ENCODE measurements at places on chromosomes 1 and 21. TPM values are rescaled to one million over a fixed set of nuclear protein-coding genes. Genes with fewer than 3 reads are reported as not detected.

- DNase-seq: no peak
Measured at GRCh38 chr1:229839800-229840199, 213.8 kb downstream of the URB2 start.

GRCh38 chr21:31988492-31989290 is 115.9 kb downstream of the HUNK start:
- no peak for DNase-seq

- DNase-seq: no peak
Measured at GRCh38 chr1:206419783-206420182, 50.5 kb upstream of the IKBKE start.

DNA sequence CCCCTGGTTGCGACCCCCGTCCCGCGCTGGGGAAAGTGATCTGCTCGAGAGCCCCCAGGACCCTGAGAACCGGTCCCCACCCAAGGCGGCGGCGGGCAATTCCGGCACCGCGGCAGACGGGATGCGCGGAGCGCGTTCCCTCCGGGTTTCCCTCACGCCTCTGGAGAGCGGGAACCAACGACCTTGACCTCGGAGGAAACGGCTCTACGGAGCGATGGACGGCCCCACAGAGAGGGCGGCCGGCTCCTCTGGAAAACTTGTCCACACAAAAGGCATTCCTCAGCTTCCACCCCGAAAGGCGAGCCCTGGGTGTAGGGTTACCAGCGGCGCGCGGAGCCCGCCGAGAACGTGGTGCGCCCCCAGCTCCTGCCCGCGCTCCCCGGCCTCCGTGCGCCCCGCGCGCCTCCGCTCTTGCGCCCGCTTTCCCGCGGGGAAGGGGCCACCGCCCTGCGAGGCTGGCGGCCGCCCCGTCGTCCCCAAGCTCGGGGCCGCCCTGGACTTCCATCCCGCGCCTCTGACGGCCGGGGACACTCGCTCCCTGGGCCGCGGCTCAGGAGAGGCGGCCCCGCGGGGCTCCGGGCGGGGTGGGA is 391 bp upstream of the KIAA1614 start:
- DNase-seq: peak; percentile 55

GRCh38 chr1:110082477-110082876 is 12.0 kb upstream of the ALX3 start:
- DNase-seq: no peak

- DNase-seq: no peak
Measured at GRCh38 chr1:165942062-165942461, 114.6 kb downstream of the UCK2 start.

TACSTD2 gene
- 0.25 TPM for total RNA-seq

PROK1 gene
- not detected for total RNA-seq

PLA2G4A gene
- 1.4 TPM for total RNA-seq

CA6 gene
- total RNA-seq: not detected

All from left ventricle myocardium superior (tissue), 1 donor.